Suprapubic skin (tissue), 4 donors: ENCODE measurements at places on chromosomes 12 and 14.

DNA sequence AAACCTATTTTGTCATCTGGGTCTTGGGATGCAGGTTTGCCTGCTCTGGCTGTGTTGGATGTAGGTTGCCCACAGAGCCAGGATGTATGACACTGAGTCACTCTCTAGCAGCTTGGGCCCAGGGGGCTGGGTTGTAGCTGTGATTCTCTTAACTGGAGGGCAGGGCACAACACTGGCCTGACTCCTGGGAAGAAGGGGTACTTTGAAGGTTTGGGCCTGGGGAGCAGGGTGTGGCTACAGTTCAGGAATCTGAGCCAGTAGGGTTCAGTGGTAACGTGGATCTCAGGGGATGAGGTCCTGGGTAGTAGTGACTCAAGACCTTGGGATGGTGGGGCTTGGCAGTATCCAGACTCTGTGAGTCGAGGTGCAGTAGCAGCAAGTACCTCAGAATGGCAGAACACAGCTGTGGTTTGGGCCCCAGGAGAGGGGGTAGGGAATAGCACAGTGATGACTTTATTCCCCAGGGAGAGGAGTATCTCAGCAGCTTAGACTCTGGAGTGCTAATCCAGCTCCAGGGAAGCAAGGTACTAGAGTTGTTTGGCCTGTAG lies 25.7 kb downstream of the TBC1D15 start:
- no peak for DNase-seq

DNA sequence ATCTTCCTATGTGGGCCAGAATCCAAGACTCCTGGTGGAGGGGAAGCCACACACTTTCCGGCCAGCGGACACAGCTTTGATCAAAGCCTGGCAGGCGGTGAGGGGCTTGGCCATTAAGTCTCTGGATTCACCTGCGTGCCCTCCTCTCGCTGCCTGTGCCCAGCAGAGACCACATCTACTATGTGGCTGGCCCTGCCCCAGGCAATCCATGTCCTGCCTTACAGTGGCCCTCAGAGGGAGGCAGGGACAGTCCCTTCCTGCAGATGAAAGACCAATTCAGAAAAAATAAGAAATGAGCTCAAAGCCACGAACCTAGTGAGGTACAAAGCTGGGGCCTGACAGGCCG lies 82.7 kb upstream of the GPR68 start:
- DNase-seq, result no peak

- DNase-seq, result no peak
These were observed 16.4 kb upstream of the VWF start for GRCh38 chr12:6140651-6141447.

- peak; percentile 56 for DNase-seq
These were observed 136.1 kb downstream of the GCH1 start for GRCh38 chr14:54766276-54767138.

- DNase-seq, result no peak
These were observed 159.7 kb upstream of the PRICKLE1 start for GRCh38 chr12:42749239-42749638.

DNA sequence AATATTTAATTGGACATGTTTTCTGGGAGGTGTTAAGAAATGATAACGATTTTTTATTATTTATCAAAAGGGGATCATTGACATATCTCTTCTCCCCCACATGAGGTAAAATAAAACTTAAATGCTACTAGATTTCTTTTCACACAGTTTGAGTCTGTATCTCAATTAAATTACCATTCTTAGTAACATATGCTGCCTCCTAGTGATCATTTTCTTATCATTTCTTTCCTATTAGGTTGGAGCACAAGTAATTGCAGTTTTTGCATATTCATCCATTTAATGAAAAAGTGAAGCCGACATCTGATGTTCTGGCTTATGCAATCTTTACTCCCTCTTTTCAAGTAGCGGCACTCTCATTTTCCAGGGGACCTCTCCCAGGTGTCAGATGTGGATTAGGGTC lies 24.9 kb downstream of the PUS7L start:
- DNase-seq, result no peak

GRCh38 chr12:68609998-68610369 lies 715 bp upstream of the RAP1B start:
- no peak for DNase-seq

DNA sequence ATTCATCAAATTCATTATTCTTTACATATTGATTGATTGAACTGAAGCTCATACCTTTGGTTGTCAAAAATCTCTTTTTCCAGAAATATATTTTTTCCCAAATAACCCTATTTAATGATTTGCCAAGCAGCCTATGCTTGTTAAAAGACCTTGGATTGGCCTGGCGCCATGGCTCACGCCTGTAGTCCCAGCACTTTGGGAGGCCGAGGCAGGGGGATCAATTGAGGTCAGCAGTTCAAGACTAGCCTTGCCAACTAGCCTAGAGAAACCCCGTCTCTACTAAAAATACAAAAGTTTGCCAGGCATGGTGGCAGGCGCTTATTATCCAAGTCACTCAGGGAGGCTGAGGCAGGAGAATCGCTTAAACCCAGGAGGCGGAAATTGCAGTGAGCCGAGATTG lies 165.1 kb upstream of the MGAT4C start:
- no peak for DNase-seq

DNA sequence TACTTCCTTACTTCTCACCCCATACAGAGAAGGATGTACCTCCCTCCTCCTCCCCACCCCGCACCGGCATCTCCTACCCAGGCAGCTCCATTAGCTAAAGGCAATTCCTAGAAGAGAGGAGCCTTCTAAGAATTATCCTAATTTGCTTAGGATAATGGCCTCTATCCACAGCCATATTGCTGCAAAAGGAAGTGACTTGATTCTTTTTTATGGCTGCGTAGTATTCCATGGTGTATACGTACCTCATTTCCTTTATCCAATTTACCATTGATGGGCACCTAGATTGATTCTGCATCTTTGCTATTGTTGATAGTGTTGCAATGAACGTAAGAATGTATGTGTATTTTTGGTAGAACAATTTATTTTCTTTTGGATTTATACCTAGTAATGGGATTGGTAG lies 189.7 kb downstream of the PCNX1 start:
- DNase-seq, result no peak

DNA sequence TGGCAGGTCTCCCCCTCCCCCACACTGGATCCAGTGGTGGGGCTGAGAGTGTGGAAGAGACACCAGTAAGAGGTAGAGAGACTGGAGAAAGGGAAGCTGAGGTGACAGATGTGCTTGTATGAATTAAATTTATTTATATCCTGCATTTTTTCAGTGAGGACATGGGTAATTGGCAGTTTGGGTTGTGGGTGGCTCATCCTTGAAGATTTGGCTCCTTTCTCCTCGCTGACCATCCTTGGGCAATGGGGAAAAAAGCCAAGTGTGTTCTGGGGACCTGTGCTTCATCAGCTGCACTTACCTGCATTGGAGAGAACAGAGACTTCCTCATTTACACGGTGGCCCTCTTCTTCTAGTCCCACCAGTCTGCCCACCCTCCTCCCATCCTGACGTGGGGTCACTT lies 86.4 kb downstream of the RFX4 start:
- DNase-seq, result no peak

- DNase-seq, result no peak
These were observed 108.8 kb upstream of the ARHGAP5 start for GRCh38 chr14:31968107-31968810.

DNA sequence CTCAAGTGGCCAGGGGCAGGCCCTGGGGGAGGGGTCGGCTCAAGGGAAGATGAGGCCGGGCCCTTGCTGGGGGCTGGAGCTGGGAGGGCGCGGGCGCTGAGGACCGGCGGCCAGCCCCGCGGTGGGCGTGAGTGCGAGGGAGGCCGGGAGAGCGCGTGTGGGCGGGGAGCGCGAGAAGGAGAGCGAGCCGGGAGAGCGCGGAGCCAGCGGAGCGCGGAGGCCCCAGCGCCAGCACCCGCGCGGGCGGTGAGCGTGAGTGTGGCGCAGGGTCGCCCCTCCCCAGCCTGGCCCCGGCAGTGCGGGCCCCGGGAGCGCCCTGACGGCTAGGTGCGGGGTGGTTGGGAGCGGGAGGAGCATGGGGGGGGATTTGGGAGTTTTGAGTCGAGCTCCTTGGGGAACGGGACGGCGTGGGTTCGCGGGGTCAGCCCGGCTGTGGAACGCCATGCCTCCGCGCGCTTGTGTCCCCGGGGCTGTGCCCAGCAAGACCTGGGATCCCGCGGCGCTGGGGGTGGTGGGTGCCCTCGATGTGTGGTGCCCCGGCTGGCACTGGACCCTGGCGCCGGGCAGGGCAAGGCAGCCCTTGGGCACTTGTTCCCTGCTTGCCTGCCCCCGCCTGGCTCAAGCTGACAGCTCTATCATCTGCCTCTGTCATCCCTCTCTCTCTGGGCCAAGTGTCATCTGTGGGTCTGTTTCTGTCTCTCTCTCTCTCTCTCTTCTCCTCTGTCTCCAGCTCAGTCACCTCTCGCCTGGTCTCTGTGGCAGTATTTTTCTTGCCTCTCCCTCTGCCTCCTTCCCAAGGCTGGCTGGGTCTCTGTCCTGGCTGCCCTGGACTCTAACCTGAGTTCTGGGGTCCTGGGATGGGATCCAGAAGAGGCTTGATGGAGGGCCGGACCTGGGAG lies at the start of gene LBHD2:
LBHD2 (plus strand) TSS at position 190 of the 899 bp plus-strand sequence. CDS start 1,803 bp downstream, outside the sequence.
- DNase-seq, result no peak

GRCh38 chr14:52338051-52338681 lies 24.1 kb downstream of the PTGER2 start:
- DNase-seq, result no peak

DNA sequence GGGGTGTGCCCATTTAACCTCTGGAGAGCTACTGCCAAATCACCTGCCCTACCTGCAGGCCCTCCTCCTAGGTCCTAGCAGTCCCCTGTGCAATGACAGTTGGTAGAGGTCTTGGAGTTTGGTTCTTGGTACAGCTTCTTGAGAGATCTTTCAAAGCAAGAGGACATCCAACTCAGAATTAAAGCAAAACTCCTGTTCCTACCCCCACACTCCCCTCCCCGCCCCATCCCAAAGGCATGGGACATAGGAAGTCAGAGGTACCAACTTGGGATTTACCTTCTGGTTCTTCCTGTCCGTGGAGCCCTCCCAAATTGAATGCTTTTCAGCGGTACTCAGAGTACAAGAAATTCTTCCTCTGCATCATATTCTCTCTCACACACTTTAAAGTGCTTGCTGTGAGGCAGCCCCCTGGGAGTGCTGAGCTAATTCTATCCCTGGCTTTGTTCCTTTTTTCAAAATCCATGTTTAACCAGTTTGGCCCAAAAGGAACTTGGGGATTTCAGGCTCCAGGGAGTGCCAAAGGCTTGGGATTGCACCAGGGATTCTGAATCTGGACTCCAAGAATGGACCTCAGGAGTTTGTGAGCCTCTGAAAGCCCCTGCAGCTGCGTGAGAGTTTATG lies 40.8 kb downstream of the GALNT16 start:
- no peak for DNase-seq

GRCh38 chr14:103541709-103542604 lies 13.0 kb downstream of the TRMT61A start:
- no peak for DNase-seq

GRCh38 chr12:48002773-48003218 lies 1.5 kb downstream of the COL2A1 start:
- no peak for DNase-seq

DNA sequence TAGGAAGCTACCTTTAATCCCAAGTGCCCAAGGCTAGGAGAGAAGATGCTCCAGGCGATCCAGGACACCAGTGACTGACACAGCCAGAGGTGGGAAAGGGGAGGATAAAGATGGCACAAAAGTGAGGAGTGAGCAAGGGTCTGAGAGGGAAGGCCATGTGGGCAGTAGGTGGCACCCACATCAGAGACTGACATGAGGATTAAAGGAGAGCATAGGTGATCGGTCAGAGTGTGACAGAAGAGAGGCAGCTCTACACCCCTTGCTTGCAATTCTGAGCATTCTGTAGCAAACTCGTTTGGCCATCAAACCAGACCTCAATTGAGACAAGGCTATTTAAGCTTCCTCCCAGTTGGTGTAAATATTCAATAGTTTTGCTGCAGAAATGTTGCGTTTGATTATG lies 724 bp upstream of the CD27 start:
- DNase-seq, result no peak

GRCh38 chr12:77727442-77728001 lies 103.2 kb upstream of the NAV3 start:
- DNase-seq, result no peak
